ENCODE measurements at places on chromosomes 5 and 9.

DNA sequence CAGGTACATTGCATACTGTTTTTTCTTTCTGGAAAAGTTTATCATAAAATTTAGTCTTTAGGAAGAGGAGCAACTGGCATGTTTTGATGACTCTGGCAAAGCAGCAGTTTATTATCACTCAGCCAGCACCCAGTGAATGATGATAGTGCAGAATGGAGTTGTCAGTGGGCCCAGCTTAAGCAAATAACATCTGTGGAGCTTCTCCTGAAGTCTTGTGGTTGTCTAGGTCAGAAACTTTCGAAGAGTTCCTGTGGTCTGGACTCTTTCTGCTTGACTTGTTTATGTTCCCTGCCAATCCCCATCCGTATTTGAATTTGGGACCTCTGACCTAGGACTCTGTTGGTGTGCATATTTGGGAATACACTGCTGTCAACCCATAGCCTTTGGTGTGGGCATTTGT is 38.1 kb upstream of the C5orf47 start:
- DNase-seq = no peak

- DNase-seq = no peak
Measured at GRCh38 chr5:30981576-30981975, 211.9 kb upstream of the CDH6 start.

DNA sequence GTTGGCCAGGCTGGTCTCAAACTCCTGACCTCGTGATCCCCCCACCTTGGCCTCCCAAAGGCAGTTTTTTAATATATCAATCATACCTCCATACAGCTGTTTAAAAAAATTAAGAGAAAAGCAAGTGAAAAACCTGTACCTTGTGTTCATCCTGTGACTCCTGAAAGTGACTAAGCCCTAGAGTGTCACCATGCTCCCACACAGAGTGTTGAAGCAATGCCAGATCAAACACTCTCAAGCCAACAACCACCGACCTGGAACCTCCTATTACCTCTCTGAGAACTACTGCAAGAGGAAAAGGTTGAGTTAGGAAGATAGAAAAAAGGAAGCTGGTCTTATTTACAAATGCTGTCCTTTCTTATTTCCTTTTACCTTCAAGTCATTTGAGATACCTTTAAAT is 123.5 kb downstream of the RASEF start:
- no peak for DNase-seq

- no peak for DNase-seq
Measured at GRCh38 chr5:33808699-33809098, 83.1 kb downstream of the ADAMTS12 start.

DNA sequence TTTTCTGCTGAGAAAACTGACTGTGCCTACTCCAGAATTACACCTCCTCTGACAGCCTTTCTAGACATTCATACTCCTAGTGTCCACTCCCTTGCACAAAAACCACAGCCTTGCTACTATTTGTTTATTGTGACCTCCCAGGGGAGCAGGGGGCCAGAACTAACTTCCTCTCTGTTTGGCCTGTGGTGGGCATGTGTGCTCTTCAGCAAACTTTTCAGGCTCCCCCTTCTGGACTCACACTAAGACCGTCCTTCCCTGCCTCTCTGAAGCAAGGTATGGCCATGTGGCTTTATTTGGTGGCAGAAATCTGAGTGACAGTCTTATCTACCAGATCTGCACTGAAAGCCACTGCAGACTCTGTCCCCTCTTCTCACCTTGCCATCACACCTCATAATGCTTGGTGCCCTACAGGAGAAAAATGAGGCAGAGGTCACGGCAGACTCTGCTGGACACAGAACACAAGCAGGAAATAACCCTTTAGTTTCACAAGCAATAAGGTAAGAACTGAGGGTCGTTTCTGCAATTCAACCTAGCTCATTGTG is 28.2 kb downstream of the LIFR start:
- DNase-seq = no peak

- no peak for DNase-seq
Measured at GRCh38 chr5:173391031-173391430, 62.8 kb upstream of the STC2 start.

DNA sequence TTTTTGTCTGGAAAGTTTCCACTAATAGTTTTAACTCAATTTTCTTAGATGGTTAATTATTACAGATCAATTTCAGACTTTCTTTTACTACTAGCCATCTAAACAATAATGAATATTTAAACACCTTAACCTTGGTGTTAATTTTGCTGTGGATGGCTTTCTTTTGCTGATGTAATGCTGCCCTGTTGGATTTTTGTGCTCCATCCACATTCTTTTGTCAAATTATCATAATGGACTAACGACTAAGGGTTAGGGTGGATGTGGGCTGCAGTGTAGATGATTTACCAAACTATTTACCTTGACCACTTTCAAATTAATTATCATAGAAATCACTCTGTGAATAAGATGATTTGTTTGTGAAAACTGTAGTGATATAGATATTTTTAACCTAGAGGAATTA is 15.6 kb upstream of the TMEM38B start:
- no peak for DNase-seq

- DNase-seq = peak; percentile 64
Measured at GRCh38 chr5:44389090-44389822, at the start of gene FGF10. Gene FGF10, minus strand, starts transcription at chr5:44389420. Its CDS starts 738 bp downstream, at chr5:44388682.

- DNase-seq = no peak
Measured at GRCh38 chr5:27908341-27908740, 870.0 kb upstream of the CDH9 start.

DNA sequence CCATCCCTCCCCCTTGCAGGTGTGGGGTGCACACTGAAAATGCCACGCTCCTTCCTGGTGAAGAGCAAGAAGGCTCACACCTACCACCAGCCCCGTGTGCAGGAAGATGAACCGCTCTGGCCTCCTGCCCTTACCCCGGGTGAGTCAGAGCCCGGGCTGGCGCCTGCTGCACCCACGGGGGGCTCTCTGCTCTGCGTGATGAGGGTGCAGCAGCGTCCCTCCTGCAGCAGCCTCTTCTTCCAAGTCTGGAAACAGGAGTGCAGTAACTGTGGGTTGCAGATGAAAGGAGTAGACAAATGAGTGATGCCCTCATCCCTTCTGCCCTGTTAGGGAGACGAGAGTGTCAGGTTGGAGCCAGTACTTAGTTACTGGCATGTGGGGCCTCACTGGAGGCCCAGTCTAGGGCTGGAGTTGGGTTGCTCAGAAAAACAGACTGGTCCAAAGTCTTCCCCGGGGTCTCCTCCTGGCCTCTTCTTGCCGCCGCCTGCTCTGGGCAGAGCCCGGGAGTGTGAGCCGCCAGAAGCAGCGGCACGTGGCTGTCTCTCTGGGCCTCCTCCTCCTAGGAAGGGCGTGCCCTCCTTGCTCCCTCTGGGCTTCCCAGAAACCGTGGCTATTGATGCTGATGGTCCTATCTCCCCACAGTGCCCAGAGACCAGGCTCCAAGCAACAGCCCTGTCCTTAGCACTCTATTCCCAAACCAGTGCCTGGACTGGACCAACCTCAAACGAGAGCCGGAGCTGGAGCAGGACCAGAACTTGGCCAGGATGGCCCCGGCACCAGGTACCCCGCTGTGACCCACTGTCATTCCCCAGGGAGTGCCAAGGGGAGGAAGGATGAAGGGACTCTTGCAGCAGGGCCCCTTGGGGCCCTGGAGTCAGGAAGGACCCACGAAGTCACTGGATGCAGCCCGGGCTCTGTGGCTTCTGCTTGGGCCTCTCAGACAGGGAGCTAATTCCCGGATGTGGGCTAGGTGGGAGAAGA is 8.4 kb downstream of the GFI1B start:
- no peak for DNase-seq

DNA sequence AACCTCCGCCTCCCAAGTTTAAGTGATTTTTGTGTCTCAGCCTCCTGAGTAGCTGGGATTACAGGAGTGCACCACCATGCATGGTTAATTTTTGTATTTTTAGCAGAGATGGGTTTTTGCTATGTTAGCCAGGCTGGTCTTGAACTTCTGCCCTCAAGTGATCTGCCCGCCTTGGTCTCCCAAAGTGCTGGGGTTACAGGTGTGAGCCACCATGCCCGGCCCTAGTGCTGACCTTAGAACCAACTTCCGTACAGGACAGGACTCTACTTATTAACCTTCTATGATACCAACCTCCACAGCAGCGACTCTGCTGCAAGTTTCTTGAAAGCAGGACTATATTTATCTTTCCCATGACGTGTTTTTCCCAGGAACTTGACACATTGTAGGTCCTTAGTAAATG is 176.9 kb downstream of the RGS3 start:
- no peak for DNase-seq

DNA sequence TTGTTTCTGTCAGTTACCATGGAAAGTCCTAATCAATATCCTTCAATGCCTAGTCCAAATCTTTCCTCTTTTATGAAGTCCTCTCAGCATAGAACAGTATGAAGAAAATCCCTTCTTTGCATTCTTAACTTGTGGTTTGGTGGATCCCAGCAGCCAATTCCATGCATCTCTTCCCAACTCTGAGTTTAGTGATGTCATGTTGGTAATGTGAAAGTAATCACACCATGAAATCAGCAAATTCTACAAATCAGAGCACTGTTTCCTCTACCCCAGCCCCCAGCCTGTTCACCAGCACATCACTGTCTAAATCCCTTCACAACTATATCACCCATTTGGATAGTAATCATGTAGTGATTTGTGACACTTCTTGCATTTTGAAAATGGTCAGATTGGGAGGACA is 4.7 kb upstream of the C1QTNF2 start:
- no peak for DNase-seq

- DNase-seq = peak; percentile 67
Measured at GRCh38 chr5:84383816-84384603, 670 bp downstream of the EDIL3 start.

- no peak for DNase-seq
Measured at GRCh38 chr9:68552700-68553476, 12.2 kb upstream of the TMEM252 start.

GRCh38 chr9:125462861-125463291 is 201.2 kb downstream of the GAPVD1 start:
- peak; percentile 66 for DNase-seq

- DNase-seq = peak; percentile 86
Measured at GRCh38 chr9:34624475-34625185, 4.2 kb downstream of the ARID3C start.

DNA sequence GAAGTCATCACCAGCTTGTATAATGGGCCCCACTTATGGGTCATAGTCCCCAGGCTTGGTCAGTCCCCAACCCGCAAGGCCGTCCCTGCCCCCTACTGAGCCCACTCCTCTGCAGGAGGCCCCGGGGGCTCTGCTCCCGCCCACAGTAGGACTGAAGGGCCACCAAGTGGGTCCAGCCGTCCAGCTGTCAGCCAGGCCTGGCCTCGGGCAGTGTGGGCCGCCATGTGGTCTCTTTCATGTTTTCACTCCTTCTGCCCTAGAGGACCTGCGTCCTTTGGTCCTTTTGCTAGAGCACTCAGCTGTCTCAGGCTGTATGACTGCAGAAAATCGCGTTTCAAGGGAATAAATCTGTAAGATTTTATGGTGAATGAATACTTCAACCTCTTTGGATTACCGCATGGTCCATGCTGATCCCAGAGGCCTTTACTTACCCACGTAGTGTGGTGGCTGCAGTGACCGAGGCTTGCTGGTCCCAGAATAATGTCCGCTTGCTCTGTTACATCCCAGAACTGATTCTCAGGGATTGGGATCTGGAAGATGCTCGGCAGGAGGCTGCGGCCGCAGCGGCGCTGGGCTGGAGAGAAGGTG is 105.7 kb upstream of the FAM120A start:
- DNase-seq = peak; percentile 4

Measured in neuronal stem cell (in vitro differentiated cells).